A549 treated with RU486 at 1 μM for 4 hours (cell line): ENCODE measurements at places on chromosomes 3 and 15. TPM values are rescaled to one million over a fixed set of nuclear protein-coding genes. Genes with fewer than 3 reads are reported as not detected.

SLC24A5 gene
- not detected in 5 replicates for total RNA-seq

GLDN gene
- 0.09 TPM in 1 of 5 replicates, not detected in the others for total RNA-seq

ISLR gene
- total RNA-seq: 0.14 to 0.59 TPM (median 0.25 TPM) in 5 replicates

CHDH gene
- total RNA-seq: 1.8 to 3.4 TPM (median 2.4 TPM) in 5 replicates

GCNT3 gene
- 150 to 195 TPM (median 158 TPM) in 5 replicates for total RNA-seq

SERP1 gene
- total RNA-seq: 58.5 to 116 TPM (median 104 TPM) in 5 replicates

RARRES1 gene
- total RNA-seq: 9.2 to 13.4 TPM (median 11.7 TPM) in 5 replicates

PYGO1 gene
- 5.1 to 7.8 TPM (median 7.4 TPM) in 5 replicates for total RNA-seq
